ENCODE measurements at places on chromosomes 13 and 19. TPM values are rescaled to one million over a fixed set of nuclear protein-coding genes. Genes with fewer than 3 reads are reported as not detected.

The MBD3L3 gene
- not detected for total RNA-seq

- no peak for DNase-seq
Measured at GRCh38 chr13:75308222-75308621, 173.7 kb downstream of the TBC1D4 start.

- no peak for DNase-seq
Measured at GRCh38 chr19:21699197-21699596, 68.2 kb downstream of the ZNF100 start.

- DNase-seq, result no peak
Measured at GRCh38 chr13:94256721-94257120, 222.8 kb downstream of the DCT start.

- DNase-seq, result peak; percentile 67
Measured at GRCh38 chr13:60654415-60654814, 257.4 kb downstream of the TDRD3 start.

- DNase-seq, result no peak
Measured at GRCh38 chr19:36547001-36547732, 19.1 kb upstream of the ZNF260 start.

The CTXN1 gene
- total RNA-seq, result 1.7 TPM

The POU2F2 gene
- 0.83 TPM for total RNA-seq

DNA sequence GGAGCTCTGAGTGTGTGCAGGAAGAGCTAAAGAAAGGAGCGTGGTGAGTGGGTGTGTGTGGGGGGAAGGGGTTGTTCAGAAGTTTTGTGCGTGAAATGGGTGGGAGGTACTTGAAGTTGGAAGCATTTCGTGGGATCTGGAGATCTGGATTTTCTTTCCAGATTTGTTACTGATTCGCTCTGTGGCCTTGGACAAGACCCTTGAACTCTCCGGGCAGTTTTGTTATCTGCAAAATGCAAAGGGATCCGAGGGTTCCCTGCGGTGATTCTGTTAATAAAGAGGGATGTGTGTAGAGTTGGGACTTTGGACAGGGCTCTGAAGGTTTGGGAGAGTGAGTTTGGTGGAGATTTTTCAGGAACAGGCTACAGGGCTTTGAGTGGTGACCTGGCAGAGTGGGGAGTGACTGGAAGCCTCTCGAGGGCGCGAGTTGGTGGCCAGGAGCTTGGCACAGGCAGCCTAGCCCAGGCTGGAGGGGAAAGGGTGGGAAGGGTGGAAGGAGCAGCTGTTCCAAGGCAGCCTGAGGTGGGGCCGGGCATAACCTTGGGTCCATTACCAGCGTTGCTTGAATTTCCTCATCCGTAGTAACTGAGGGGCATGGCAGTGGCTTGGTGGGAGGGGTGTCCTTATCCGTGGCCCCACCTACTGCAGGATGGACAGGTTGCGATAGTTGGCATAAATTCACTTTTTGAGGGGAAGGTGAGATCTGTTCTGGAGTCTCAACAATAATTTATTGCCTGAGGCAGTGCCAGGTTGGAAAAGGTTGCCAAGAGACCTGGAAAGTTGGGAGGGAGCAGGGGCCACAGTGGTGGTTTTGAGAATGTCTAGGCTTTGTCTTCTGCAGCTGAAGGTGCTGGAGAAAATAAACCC is 2.1 kb downstream of the ACTN4 start:
- no peak for DNase-seq

The ADGRE2 gene
- 1.6 TPM for total RNA-seq

GRCh38 chr13:44833139-44833538 is 156.1 kb downstream of the NUFIP1 start:
- DNase-seq, result no peak

DNA sequence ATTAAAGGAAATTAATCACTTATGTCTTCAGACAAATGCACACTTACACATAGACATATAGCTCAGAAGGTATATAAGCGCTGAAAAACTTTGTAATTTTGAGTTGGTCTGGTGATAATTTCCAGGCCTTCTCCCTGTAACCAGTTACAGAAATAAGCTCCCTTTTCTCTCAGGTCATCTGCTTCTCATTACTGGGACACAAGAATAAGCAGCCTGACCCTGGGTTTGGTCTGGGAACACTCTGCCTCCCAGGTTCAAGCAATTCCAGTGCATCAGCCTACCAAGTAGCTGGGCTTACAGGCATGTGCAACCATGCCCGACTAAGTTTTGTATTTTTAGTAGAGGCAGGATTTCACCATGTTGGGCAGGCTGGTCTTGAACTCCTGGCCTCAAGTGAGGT is 274.5 kb downstream of the LMO7 start:
- no peak for DNase-seq

The CEACAM16 gene
- not detected for total RNA-seq

GRCh38 chr13:114132419-114133121 is at the start of gene RASA3:
RASA3 (minus strand) TSS chr13:114132623; CDS start chr13:114132489, 134 bp downstream.
- no peak for DNase-seq

The CYP2S1 gene
- total RNA-seq, result 1.6 TPM

The LGI4 gene
- total RNA-seq, result 10.9 TPM

GRCh38 chr19:1745589-1746031 is 7.7 kb upstream of the ONECUT3 start:
- no peak for DNase-seq

- DNase-seq, result no peak
Measured at GRCh38 chr13:65347420-65348030, 1882.6 kb downstream of the PCDH9 start.

The FOXO1 gene
- total RNA-seq, result 32.7 TPM

The ADAMTSL5 gene
- 14.5 TPM for total RNA-seq

The LRRC25 gene
- total RNA-seq, result 2.6 TPM

GRCh38 chr19:45876411-45877197 is 9.3 kb downstream of the IRF2BP1 start:
- DNase-seq, result no peak

DNA sequence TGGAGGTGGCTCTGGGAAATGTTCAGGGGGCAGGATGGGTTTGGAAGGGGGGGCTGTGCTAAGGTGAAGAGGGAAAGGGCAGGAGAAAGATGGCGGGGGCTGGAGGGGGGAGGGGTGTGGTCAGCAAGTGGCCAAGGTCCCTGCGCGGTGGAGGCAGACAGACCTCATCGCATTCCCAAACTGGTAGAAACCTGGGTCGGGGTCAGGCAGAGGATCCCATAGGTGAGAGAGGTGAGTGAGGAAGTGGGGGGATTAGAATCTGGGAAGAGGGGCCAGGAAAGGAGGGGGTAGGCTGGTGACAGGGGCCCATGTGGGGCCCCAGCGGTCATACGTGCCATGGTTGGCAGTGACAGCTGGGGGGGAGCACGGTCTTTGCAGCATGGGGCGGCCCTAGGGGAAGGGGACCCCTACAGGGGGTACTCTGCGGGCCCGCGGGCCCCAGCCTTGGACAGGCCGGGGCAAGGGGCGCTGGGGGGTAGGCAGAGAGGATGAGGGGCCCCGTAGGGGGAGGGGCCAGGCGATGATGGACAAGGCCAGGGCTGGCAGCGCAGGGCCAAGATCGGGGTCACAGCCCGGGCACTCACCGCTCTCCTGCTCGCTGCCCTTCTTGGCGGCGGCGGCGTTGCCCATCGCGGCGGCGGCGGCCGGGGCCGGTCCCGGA is 514 bp downstream of the PRKACA start:
- DNase-seq, result no peak

The NLRP5 gene
- total RNA-seq, result not detected

DNA sequence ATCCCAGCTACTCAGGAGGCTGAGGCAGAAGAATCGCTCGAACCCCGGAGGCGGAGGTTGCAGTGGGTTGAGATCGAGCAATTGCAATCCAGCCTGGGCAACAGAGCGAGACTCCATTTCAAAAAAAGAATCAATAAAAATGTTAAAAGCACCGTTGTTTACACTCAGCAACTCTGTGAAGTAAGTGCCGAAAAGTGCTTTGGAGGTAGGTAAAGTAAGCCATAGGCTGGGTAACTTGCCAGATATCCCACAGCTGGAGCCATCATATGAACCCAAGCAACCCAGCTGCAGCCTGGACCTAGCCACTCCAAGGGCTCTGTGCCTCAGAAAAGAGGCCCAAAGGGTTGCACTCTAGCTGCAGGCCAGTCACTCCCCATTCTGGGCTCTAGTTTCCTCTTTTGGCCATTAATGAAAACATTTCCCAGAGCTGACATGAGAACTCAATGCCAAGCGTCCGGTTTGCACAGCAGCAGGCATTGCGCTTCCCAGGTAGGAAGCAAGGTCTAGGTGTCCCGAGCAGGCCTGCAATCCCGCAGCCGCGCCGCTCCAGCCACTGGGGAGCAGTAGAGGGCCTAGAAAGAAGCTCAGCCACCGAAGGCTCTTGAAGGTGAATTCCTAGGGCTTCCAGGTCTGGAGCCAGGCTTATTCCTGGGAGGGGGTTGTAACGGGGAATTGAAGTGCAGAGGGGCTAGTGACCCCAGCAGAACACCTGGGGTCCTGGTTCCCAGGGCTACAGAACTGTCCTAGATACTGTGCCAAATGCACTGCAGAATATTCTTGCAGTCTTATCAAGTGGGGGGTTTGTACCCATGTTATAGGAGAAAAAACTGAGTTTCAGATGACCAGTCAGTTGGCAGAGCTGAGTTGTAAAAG is 4.1 kb upstream of the CD79A start:
- DNase-seq, result no peak

The KIR3DL1 gene
- total RNA-seq, result not detected

The CD79A gene
- not detected for total RNA-seq

The FAM124A gene
- 8.0 TPM for total RNA-seq

GRCh38 chr19:19490214-19490968 is 25.0 kb downstream of the TSSK6 start:
- peak; percentile 88 for DNase-seq

- no peak for DNase-seq
Measured at GRCh38 chr13:71316792-71317363, 550.1 kb downstream of the DACH1 start.

DNA sequence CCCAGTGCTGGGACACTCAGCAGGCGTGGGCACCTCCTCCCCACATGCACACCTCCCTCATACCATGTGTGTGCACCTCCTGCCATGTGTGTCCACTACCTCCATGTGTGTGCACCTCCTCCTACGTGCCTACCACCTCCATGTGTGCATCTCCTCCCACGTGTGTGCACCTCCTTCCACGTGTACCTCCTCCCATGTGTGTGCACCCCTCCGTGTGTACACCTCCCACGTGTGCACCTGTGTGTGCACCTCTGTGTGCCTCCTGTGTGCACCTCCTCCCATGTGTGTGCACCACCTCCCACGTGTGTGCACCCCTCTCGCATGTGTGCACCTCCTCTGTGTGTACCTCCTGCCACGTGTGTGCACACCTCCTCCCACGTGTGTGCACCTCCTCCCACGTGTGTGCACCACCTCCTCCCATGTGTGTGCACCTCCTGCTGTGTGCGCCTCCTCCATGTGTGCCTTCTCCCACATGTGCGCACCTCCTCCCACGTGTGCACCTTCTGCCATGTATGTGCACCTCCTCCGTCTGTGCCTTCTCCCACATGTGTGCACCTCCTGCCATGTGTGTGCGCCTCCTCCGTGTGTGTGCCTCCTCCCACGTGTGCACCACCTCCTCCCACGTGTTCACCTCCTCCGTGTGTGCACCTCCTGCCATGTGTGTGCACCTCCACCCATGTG is 6.1 kb upstream of the C13orf46 start:
- DNase-seq, result no peak

GRCh38 chr19:55340784-55341147 is 1.1 kb downstream of the KMT5C start:
- no peak for DNase-seq

GRCh38 chr13:35700671-35701070 is 224.2 kb upstream of the MAB21L1 start:
- no peak for DNase-seq

GRCh38 chr13:51921790-51922740 is 60.3 kb downstream of the CCDC70 start:
- DNase-seq, result no peak

DNA sequence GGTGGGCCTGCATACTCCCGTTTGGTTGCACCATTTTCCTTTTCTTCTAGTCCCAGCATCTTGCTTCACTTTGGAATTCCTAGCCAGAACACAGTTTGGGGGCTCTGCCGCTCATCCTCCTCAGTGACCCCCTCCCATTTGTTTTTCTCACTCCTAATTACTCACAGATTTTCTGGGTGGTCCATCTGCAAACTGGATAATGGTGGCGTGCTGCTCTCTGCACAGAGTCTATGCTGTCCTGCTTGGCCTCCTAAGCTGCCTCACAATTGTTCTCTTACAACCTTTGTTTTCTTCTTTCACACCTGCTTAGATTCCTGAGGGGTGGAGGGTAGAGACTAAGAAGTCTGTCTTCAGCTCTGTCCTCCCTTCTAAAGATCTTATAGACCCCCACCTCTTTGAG is 80.8 kb downstream of the SHISA2 start:
- DNase-seq, result no peak

DNA sequence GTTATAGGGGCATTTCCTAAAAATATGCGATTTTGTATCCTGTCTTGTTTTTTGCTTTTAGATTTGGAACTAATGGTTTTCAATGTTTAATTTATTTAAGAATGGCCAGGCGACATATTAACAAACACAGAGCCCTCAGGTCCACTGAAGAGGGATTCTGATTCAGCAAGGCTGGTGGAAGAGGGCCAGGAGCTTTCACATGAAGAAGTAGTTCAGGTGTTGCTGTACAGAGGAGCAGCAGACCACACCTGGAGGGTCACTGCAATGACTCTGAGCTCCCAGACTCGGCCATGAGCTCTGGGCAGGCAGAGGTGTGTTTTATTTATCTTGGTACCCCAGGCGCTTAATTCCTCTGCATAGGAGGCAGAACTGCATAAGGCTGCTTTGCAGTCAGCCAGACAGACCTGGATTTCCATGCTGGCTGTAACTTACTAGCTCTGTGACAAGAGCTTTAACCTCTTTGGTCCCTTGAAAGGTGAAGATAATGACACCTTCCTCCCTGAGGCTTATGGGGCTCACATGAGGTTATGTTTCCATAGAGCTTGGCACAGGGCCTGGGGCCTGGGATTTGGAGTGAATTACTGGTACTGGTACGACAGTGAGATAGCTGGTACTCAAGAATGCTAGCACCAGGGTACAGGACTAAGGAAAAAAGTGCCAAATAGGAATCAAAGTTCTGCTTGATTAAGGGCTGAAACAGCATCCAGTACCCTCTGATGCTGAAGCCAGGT is 184.7 kb downstream of the OXGR1 start:
- DNase-seq, result no peak

The ZNF525 gene
- 3.3 TPM for total RNA-seq

The ZMYM2 gene
- 48.1 TPM for total RNA-seq

DNA sequence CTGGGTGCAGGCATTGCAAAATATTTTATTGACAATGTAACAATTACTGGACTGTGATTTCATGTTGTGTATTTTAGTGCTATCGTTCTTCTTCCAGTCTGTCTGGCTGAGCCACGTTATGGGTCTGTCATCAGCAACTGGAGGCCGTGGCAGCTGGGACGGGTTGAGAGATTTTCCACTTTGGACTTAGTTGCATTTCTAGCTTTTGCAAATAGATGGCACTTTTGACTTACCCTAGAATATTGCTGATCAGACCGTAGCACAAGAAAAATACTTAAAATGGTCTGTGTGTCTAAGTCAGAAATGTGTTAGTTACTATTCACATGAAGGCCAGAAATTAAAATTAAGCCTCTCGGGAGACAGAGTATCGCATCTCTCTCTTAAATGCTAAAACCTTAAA is 211.1 kb downstream of the TEX29 start:
- no peak for DNase-seq

DNA sequence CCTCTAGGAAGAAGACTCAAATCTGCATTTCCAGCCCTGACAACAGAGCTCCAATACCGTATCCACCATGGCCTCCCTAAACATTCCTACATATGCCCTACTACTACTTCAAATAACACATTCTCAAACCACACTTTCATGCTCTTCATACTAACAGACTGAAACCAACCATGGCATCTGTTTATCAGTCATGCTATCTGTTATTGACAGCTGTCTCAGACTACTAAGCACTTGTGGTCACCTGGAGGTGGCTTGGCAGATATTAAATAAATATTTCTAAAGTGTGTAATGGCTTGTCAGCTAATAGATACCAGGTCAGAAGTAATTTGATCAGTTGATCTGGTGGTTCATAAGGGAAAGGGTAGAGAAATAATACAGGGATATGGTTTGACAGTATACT is 489.1 kb downstream of the DIAPH3 start:
- DNase-seq, result no peak

All from right atrium auricular region (tissue), 2 donors.